Activated CD4-positive, alpha-beta T cell treated with anti-CD3 and anti-CD28 coated beads, Interleukin-2, amount 10 ng/mL, durations not matched to agents 7 days and 5 days (primary cell): ENCODE measurements at places on chromosomes 2 and 18. TPM values are rescaled to one million over a fixed set of nuclear protein-coding genes. Genes with fewer than 3 reads are reported as not detected.

- no peak for DNase-seq
These were observed 93.0 kb upstream of the SH3BP4 start for GRCh38 chr2:234858790-234859329.

- no peak for DNase-seq
These were observed 55.8 kb upstream of the FAM136A start for GRCh38 chr2:70357684-70358071.

DNA sequence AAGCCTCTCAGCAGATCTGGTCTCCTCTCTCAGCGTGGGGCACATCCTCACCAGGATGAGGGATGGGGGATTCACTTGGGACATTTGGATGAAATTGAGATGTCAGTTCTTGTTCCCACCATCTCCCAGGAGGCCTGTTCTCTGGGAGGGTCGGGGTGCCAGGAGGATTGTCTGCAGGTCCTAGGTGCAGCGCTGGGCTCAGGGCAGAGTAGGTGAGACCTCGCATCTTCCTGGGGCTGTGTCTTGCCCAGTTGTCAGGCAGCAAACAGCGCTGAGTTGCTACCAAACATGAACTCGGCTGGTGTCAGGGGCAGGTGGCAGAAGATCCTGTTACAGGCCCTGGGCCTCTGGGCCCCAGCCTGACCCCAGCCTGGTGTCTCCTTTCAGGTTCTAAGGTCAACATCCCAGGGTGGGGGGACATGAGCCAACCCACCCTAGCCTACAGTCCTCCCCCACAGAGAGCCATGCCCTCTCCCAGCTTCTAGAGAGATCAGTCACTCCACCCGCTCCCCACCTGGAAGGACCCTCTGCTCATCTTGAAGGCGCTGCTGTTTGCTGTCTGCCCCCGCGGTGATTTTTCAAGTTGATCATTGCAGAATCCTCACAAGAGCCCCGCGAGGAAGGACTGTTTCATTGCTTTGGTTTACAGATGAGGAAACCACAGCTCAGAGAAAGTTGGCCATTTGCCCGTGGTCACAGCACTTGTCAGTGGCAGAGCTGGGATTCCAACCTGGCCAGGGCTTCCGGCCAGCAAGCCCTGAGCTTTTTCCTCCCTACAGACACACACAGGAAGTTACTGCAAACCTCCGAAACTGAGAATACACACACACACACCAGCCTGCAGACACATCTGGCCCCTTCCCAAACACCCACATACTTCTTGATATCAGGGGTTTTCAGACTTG is 83.9 kb downstream of the STPG4 start:
- peak; percentile 50 for DNase-seq

DNA sequence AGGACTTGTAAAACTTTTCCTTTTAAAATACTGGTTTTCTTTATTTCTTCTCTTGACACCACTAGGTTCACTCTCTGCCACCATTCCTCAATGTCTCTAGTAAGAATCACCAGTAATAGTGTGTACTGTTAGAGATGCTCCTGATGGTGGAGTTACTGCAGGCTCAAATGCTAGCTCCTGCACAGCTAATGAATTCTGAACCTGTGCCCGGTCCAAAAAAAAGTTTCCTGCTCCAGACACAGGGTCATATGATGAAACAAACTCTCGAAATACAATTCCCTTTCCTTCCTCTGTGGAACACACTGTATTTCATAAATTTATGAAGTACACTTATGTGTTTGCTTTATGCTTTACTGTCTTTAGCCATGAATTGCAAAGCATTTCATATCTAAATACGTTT is 19.2 kb downstream of the PMS1 start:
- no peak for DNase-seq

Gene G6PC2
- not detected for total RNA-seq

Gene MC4R
- total RNA-seq = not detected
